ENCODE measurements at places on chromosomes 13 and 19.
A peak's percentile ranks its signal among the peaks of the same experiment; 100 is the strongest.

DNA sequence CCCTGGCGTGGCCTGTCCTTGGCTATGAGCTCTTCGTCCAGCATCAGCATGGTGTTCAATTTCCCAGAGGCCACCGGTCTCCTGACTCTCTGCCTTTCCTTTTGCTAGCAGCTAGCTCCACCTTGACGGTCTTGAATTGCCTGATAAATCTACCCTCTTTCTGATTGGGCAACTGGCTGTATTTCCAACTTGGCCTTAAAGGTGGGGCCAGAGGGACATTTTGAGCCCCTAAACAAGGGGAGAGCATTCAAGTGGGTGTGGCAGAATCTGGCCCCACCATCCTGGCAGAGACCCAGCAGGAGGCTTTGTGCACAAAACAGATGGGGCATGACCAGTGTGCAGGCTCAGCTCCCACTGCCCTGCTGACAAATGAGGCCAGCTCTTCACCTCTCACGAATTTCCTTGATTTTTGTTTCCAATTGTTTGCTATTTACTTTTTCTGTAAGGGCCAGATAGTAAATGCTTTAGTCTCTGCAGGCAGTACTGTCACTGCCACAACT, 148.9 kb upstream of the VSTM2B start:
- no peak for DNase-seq

DNA sequence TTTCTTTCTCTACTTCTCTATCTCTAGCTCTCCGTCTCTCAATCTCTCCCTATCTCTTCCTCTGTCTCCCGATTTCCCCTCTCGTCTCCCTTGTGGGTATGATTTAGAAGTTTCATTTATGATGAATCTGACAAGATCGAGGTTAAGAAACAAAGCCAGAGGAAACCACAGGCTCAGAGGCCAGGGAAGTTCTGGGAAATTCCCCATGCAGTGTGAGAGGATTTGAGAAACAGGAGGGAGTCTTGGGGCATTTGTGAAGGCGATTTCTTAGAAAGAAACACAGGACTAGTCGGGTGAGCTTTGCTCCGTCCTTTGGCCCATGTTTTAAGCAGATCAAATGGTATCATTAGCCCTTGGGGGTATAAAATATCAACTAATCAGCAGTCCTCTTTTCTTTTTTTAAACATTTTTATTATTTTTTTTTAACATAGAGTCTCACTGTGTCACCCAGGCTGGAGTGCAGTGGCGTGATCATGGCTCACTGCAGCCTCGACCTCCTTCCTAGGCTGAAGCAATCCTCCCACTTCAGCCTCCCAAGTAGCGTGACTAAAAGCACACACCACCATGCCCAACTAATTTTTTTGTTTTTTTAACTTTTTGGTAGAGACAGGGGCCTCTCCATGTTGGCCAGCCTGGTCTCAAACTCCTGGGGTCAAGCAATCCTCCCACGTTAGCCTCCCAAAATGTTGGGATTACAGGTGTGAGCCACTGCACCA, 25.8 kb downstream of the TNFSF9 start:
- DNase-seq = no peak

- no peak for DNase-seq
These were observed 881.2 kb upstream of the ATXN8OS start for GRCh38 chr13:69226427-69226826.

- no peak for DNase-seq
These were observed 132.5 kb upstream of the ZNF91 start for GRCh38 chr19:23527797-23528196.

DNA sequence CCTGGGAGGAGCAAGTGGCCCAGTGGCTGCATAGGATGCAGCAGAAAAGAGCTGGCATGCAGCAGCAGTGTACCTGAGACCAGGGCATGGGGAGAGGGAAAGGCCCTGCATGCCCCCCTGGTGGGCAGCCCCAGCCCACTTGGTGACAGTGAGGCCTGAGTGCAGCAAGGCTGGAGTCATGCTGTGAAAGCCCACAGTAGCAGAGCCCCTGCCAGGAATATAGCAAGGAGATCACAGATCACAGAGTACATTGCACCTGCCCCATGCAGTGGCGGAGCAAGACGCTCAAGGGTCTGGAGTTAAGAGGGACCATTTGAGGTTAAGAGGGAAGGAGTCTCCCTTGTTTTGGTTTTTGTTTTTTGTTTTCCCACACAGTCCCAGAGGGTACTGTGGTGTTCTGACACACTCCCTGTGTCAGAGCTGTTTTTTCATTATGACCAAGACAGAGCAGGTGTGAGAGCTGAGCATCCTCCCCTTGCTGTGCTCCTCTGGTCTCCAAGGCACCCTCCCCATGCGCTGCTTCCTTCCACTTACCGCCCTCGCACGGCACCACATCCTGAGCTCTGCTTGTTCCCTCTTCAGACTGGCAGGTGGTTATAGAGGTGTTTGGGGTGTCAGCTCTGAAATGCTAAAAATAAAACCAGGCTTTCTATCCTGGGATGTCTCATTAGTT, 85.0 kb upstream of the UBL3 start:
- DNase-seq = no peak

DNA sequence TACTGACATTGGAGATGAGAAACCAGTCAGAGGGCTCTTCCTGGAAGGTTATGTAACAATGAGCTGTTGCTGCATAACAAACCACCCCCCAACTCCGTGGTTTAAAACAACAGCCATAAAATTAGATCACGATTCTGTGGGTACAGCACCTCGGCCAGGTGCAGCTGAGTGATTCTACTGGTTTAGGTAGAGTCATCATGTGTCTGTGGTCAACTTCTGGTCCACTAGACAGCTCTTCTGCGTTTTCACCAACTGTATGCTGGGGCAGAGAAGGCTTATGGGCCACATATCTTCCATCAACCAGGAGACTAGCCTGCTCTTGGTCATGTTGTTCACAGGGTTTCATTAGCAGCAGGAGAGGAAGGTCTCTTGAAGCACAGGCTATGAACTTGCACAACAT, 585.5 kb downstream of the KCTD12 start:
- DNase-seq = no peak

DNA sequence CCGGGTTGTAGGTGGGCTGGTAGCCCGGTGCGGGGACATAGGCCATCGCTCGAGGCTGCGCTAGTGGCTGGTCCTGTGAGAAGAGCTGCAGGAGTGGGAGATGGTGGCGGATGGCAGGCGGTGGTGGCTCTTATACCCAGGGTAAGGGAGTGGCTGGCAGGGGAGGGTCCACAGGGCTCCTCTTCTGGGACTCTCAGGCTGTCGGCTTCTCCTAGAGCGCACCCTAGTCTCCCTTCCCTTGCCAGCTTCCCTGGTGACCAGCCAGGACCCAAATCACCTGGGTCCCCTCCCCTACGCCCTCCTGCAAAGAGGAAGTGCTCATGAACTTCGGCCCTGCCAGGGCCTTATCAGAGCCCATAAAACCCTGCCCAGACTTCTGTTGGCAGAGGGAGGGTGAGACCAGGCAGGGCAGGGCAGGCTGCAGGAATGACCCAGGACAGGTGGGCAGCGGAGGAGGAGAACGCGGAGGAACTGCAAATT, at the start of gene LGALS4:
LGALS4 (minus strand) TSS at position 105 of the 480 bp plus-strand sequence; CDS start at position 46, 59 bp downstream.
- no peak for DNase-seq

GRCh38 chr19:7874076-7874896, at the start of gene PRR36:
Gene PRR36, minus strand, starts transcription at chr19:7874390. Its CDS starts 701 bp downstream, at chr19:7873689.
- DNase-seq = no peak

DNA sequence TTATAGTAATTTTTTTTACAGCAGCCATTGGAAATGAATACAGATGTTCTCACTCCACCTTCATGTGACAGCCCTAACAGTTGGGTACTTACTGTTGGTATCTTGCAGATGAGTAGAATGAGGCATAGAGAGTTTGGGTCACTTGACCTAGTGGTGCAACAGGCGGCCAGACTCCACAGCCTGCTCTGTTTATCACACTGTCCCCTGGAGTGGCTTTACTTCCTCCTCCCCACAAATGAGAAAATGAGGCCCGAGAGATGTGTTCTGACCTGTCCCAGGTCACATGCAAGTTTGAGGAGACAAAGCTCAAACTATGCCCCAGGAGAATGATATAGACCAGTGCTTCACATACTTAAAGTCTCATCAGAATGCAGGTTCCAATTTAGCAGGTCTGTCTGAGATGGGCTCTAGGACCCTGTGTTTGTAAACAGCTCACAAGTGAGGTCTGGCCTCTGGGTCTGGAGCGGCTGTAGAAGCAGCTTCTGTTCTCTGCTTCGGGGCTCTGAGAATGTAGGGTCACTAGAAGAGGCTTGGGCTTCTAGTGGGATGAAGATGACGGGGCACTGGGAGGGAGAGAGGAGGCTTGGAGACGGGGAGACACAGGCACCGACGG, 37.4 kb upstream of the RCBTB2 start:
- no peak for DNase-seq

GRCh38 chr19:2854849-2855248, 12.3 kb upstream of the ZNF556 start:
- no peak for DNase-seq

- DNase-seq = no peak
These were observed 1527.5 kb upstream of the SLC10A2 start for GRCh38 chr13:104593693-104594092.

GRCh38 chr13:76958841-76959432, 10.6 kb downstream of the ACOD1 start:
- DNase-seq = no peak

GRCh38 chr19:48920949-48921348, 12.6 kb upstream of the DHDH start:
- DNase-seq = no peak

GRCh38 chr13:100958831-100959230, 284.2 kb upstream of the TMTC4 start:
- no peak for DNase-seq

DNA sequence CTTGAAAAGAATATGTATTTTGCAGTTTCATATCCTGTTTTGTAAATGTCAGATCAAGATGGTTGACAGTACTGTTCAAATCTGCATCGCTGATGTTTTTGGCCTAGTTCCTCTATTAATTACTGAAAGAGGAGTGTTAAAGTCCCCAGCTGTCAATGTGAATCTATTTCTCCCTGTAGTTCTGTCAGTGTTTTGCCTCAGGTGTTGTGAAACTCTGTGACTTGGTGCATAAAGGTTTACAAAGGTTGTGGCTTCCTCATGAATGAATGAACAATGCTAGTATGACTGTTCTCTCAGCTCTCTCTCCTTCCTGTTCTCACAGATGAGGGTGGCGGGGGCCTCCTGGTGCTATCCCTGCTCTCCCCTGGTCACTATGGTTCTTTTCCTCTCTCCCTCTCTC, 142.4 kb downstream of the MYCBP2 start:
- no peak for DNase-seq

DNA sequence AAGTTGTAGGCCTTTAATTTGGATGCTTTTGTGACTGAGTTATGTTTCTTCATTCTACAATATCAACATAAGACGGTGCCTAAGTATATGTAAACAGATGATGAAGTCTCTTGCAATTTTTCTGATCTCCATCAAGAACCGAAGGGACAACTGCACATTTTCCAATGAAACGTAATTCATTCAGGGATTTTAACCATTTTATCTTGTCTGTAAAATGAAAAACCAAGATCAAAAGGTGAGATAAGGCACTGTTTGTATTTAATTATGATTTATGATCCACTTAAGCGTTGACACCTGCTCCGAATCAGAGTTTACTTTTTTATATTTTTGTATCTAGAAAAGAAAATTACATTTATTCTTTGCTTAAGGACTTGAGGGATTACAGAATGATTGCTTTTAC, 556.8 kb upstream of the ARGLU1 start:
- DNase-seq = no peak

DNA sequence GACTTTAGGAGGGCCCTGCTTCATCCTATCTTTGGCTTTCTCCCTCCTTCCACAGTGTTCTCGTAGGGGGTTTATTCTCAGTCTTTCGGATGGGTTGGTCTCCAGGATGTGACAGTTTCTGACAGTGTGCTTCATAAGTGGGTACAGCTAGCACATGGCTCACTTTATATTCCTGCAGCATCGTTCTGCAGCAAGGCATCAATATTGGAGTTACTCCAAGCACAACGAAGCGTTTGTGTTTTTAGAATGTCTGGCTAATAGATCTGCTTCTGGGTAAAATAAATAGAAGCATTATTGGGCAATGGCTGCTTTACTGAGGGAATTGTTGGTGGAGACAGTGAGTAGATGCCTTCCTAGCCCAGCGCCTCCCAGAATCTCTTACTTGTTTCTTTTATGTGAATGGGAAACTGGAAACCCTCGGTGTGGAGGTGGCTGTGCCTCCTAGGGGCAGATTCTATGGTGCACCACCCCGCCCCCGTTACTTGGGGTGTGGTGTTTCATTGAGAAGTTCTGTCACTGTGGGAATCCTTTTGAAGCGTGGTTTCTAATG, 2.0 kb downstream of the FARP1 start:
- DNase-seq = peak; percentile 15

DNA sequence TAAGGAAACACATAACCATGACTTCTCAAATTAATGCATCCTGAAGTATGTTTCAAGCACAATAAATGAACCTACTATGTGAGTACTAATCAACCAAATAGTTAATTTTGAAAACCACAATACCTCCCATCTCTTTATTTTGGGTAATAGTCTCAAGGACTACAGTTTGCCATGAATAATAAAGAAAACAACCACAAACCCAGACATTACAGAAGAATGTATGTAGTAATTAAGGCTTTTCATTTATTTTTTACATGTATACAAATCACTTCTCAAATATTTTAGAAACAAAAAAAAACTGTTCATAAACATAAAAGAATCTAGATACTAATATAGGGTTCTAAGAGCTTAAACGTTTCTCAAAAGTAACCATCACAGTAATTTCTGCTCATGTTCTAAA, 6.8 kb downstream of the KATNAL1 start:
- DNase-seq = no peak

DNA sequence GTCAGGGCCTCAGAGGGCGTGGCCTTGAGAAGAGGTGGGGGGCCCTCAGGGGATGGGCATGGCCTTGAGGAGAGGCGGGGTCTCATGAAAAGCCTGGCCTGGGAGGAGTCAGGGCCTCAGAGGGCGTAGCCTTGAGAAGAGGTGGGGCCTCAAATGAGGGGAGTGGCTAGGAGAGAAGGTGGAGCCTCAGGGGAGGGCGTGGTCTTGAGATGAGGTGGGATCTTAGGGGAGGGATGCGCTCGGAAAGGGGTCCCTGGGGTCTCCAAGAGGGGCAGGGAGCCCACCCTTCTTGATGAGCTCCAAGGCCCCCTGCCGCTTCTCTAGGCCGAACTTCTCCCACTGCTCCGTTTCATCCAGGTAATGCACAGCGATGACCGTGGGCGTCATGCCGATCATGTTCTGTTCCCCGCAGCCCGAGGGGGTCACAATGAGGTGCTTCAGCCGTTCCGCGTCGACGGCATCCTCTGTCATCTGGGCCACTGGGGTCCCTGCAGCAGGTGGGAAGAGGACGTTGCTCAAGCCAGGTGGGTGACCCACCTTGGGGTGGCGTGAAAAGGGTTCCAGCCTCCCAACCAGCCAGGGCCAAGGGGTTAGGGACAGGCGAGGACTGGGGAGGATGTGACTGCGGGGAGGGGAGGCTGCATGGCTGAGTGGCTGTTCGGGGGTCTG, 24.3 kb upstream of the TNFSF14 start:
- DNase-seq = no peak

DNA sequence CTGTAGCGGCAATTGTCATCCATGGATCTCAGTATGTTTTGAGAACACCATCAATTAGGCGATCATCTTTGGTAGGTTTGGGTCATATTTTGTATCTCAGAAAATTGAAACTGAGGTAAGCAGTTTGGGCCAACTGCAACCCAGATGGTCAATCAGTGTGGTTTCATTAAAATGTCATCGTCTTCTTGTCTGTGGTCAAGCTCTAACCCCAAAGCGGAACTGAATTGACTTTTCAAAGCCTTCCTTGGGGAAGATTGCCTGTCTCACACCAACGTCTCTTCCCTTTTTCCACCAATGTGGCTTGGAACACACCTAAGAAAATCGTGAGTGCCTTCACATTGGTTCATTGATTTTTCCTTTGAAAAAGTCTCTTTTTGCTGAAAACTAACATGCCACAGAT, 56.3 kb upstream of the UBAC2 start:
- no peak for DNase-seq

Data from fibroblast of skin of left biceps (primary cell).